ENCODE measurements at places on chromosomes 7 and 10.

- peak; percentile 75 for DNase-seq
Observed at GRCh38 chr10:7410862-7411670, at the start of gene SFMBT2. Gene SFMBT2, minus strand, starts transcription at chr10:7411034. Its CDS starts 29,136 bp downstream, at chr10:7381898.

GRCh38 chr10:127740596-127740995 lies 3.6 kb downstream of the FOXI2 start:
- DNase-seq: no peak

GRCh38 chr7:157436763-157437480 lies 100.1 kb downstream of the DNAJB6 start:
- peak; percentile 75 for DNase-seq

DNA sequence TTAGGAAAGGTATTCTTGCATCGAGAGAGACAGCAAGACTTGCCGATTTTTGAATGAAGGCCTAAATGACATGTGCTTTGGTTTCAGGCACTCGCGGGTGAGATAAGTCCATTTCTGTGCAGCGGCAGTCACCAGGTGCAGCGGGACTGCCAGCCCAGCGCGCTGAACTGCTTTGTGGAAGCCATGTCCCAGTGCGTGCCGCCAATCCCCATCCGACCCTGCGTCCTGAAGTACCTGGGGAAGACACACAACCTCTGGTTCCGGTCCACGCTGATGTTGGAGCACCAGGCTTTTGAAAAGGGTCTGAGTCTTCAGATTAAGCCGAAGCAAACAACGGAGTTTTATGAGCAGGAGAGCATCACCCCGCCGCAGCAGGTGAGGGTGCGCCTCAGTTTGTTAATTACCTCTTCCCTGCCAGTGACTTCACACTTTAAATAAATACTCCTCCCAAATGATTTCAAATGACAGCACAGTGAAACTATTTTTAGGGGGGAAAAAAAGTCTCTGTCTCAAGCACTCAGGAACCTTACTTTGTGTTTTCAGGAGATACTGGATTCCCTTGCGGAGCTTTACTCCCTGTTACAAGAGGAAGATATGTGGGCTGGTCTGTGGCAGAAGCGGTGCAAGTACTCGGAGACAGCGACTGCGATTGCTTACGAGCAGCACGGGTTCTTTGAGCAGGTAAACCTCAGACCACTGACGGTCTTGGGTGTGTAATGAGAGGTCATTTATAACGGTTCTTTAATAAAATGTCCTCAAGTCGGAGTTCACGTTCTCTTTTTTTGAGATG lies 98.3 kb downstream of the TRRAP start:
- no peak for DNase-seq

DNA sequence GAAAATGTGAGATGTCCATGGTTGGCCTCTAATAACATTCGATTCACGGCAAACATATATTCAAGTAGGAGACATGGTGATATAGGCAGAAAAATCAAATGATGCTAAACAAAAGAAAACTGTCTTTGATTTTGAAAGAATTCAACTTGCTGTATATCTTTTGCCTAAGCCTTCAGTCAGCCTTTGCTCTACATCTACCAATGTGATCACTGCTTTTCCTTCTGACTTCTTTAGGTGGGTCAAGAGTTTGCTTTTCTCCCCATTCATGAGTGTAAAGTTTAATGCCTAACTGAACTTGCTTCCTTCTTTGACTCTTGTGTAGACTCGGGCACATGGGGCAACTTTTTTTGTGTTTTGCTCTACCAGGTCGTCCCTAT lies 417 bp upstream of the HIF1AN start:
- DNase-seq: no peak

DNA sequence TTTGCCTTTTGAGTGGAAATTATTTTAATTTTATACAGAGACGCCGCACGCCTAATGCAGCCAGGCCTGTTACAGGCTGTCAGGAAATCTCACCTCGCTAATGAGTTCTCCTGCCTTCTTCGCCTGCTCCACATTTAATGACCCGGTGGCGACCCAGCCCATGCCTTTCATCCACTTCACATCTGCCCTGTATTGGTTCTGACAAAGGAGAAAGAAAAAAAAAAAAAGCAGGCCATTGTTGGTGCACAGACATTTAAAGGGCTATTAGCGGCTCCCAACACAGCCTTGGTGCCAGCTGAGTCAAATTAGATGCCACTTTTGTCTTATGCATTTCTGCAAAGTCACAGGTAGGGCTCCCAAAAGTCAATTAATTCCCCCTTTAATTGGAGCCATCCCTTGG lies 43.3 kb downstream of the NRAP start:
- DNase-seq: no peak

GRCh38 chr7:101362334-101363195 lies at the start of gene COL26A1:
Gene COL26A1, plus strand, starts transcription at chr7:101362875. Its CDS starts 158 bp downstream, at chr7:101363033.
- peak; percentile 6 for DNase-seq

- DNase-seq: no peak
Observed at GRCh38 chr10:48929413-48929990, 10.1 kb downstream of the LRRC18 start.

DNA sequence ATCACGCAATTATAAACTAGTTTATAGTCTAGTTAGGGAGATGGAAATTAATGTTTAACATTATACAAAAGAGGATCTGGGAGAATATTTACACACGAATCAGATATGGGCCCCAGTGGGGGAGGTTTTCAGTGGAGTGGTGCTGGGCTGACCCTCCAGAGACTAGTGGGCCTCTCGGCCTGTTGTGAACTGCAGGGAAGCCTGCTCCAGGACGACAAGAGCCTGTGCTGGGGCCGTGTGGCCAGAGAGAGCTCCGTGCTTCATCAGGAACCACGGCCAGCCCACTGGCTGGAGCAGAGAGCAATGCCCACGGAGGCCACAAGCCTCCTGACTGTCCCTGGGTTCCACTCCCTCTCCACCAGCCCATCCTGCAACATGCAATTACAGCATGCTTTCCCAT lies 11.3 kb upstream of the ESYT2 start:
- no peak for DNase-seq

- DNase-seq: no peak
Observed at GRCh38 chr7:158588878-158589442, 1.3 kb upstream of the PTPRN2 start.

- no peak for DNase-seq
Observed at GRCh38 chr10:44979281-44980191, 927 bp upstream of the DEPP1 start.

GRCh38 chr7:17524746-17525145 lies 226.3 kb downstream of the AHR start:
- DNase-seq: peak; percentile 57

DNA sequence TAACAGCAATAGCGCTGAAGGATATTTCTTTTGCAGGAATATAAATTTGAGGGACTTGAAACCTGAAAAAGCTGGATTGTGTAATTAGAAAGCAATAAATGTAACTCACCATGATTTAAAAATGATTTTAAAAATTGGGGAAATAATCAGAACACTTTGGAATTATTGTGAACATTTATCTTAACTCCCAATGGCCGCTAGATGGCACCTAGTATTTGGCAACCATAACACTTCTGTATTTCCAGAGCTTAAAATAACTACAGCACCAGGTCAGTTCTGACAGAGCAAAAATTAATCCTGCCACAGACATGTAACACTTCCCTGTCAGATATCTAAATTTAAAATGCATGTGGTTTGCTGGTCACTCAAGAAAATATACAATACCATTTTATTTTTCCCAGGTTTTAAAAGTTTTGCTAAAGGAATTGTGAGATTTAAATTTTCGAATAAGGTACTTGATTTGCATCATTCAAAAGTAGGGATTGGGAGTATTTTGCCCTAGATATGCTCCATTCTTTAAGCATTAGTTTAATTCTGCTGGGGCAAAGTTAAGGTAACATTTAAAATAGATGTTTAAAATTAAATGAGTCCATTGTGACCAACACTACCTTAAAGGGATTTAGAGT lies 144.5 kb downstream of the PPP1R3A start:
- DNase-seq: peak; percentile 68

DNA sequence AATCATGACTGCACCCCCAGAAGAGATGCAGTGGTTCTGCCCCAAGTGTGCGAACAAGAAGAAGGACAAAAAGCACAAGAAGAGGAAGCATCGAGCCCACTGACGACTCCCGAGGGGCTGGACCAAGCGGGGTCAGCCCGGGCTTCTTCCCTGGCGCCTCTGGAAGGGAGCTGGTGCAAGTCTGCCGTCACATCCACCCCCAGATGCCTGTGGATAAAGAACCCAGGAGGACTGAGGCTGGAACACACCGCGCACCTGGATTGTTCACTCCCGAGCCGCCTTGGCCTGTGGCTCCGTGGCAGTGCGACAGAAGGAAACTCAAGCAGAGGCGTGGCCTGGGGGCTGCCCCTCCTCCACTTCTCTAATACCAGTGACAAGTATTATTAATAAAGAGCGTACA lies 39.8 kb upstream of the GATA3 start:
- no peak for DNase-seq

- DNase-seq: no peak
Observed at GRCh38 chr10:45550903-45551786, 121.4 kb downstream of the ZFAND4 start.

- DNase-seq: no peak
Observed at GRCh38 chr7:38727184-38727940, 96.2 kb upstream of the AMPH start.

DNA sequence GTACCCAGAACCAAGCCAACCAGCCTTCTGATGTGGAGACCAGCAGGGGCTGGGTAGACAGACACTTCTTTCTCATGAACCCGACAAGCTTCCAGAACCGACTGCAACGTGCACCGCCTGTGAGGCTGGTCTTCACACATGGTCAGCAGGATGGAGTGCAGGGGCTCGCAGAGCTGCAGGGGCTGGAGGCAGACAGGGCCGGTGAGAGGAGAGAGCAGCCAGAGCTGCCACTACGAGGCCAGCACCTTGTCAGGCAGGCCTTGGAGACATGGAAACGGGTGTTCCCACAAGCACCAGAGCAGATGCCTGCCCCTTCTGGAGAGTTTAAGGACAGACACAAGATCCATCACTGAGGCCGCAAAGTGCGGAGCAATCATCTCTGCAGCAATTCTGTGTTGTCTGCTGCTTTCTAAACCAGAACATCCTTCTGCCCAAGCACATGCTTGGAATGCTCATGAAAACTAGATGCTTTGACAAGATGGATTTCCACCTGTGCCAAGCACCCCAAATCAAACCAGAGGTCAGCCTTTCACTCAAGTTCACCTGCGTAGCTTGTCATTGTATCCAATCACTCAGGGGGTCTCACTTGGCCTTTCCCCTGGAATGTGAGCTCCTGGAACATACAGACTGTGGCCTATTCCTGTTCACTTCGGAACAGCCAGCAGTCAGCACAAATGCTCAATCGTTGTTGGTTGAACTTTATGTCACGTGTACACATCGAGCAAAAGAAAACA lies 32.2 kb downstream of the FRMPD2 start:
- no peak for DNase-seq

DNA sequence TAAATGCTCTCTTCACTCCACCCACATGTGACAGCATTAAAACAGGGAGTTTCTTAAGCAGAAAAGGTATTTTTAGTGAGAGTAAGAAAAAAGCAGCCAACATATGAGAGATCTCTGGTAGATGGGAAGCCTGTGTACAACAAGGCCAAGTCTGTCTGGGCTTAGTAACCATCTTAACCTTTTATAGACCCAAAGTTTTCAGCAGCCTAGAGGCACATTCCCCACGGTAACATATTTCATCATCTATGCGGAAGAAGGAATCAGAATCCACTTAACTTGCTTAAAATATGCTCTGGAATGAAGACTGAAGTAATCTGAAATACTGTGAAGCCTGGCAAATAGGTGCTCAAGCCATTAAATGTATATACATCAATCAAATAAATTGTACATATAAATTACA lies 127.8 kb downstream of the RAPGEF5 start:
- DNase-seq: no peak

DNA sequence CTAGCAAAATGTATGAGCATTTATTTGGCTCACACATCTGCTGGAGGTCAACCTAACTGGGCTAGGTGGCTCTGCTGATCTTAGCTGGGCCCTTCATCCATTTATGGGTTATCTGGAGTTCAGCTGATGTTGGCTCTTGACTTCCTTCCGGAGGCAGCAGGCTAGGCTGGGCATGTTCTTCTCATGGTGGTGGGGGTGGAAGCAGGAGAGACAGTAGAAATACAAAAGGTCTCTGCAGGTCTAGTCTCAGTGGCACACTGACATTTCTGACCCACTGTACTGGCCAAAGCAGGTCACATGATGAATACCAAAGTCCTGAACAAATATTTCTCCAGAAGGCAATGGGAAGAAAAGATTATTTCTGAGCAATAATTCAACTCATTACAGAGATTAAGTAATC lies 334.6 kb downstream of the CRPPA start:
- no peak for DNase-seq

- no peak for DNase-seq
Observed at GRCh38 chr10:96470116-96470743, 43.5 kb downstream of the TLL2 start.

- DNase-seq: no peak
Observed at GRCh38 chr10:78972160-78972946, 96.4 kb upstream of the ZMIZ1 start.

- no peak for DNase-seq
Observed at GRCh38 chr7:67599331-67600062, 602.9 kb downstream of the TYW1 start.

- no peak for DNase-seq
Observed at GRCh38 chr7:128027485-128027980, 3.7 kb downstream of the LRRC4 start.

- DNase-seq: no peak
Observed at GRCh38 chr10:25101461-25102146, 73.2 kb upstream of the GPR158 start.

- DNase-seq: peak; percentile 39
Observed at GRCh38 chr7:50768485-50769474, 13.9 kb downstream of the GRB10 start.

- no peak for DNase-seq
Observed at GRCh38 chr7:95687759-95688343, 84.5 kb upstream of the DYNC1I1 start.

- no peak for DNase-seq
Observed at GRCh38 chr7:139451638-139452037, 31.8 kb downstream of the KLRG2 start.

DNA sequence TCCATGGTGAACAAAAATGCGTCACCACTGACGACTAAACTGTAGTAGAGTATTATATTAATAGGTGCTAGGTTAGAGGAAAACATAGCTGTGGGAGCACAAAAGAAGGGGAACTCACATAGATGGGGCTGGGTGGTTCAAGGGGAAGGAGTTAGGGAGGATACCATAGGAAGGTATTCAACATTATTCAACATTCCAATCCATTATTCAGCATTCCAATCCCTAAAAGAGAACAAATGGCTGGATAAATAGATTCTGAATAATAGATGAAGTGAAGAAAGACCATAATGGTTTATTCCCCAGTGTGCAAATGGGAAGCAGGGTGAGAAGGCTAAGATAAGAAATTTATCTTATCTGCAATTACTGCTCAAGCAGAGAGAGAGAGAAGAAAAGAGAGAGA lies 61.4 kb downstream of the AASS start:
- no peak for DNase-seq
